ENCODE measurements at places on chromosomes 3 and 15. TPM values are rescaled to one million over a fixed set of nuclear protein-coding genes. Genes with fewer than 3 reads are reported as not detected.

The CYP1A1 gene
- total RNA-seq: 0.58 TPM

GRCh38 chr15:20272422-20273184 is 269.0 kb downstream of the GOLGA6L6 start:
- H3K27ac ChIP-seq: no peak overlapping the region
- H3K27me3 ChIP-seq: peaks cover 10% of the 10 kb centered on the region
- no peak for DNase-seq
- no peaks in the 10 kb centered on the region for H3K36me3 ChIP-seq

GRCh38 chr3:159987291-159987711 is 1.3 kb upstream of the IL12A start:
- H3K36me3 ChIP-seq: no peaks in the 10 kb centered on the region
- DNase-seq: no peak
- no peaks in the 10 kb centered on the region for H3K27me3 ChIP-seq
- no peak overlapping the region for H3K4me3 ChIP-seq
- no peaks in the 10 kb centered on the region for H3K4me1 ChIP-seq
- no peak overlapping the region for H3K27ac ChIP-seq

- peaks cover 41% of the 10 kb centered on the region for H3K4me1 ChIP-seq
- H3K4me3 ChIP-seq: no peak overlapping the region
- no peaks in the 10 kb centered on the region for H3K27me3 ChIP-seq
- DNase-seq: peak; percentile 70
- peak overlapping the region; percentile 88 for H3K27ac ChIP-seq
- H3K36me3 ChIP-seq: no peaks in the 10 kb centered on the region
Measured at GRCh38 chr15:45454814-45455213, 67.7 kb downstream of the SLC30A4 start.

- H3K27me3 ChIP-seq: no peaks in the 10 kb centered on the region
- no peak for DNase-seq
- no peaks in the 10 kb centered on the region for H3K36me3 ChIP-seq
- no peaks in the 10 kb centered on the region for H3K4me1 ChIP-seq
- H3K4me3 ChIP-seq: no peak overlapping the region
Measured at GRCh38 chr3:87045473-87045872, 54.5 kb upstream of the VGLL3 start.

The ALDH1A2 gene
- 0.45 TPM for total RNA-seq

GRCh38 chr3:64229903-64230302 is 4.6 kb upstream of the PRICKLE2 start:
- no peak overlapping the region for H3K4me3 ChIP-seq
- no peak overlapping the region for H3K27ac ChIP-seq
- no peak for DNase-seq
- H3K27me3 ChIP-seq: no peaks in the 10 kb centered on the region
- H3K4me1 ChIP-seq: peaks cover 30% of the 10 kb centered on the region
- no peaks in the 10 kb centered on the region for H3K36me3 ChIP-seq

DNA sequence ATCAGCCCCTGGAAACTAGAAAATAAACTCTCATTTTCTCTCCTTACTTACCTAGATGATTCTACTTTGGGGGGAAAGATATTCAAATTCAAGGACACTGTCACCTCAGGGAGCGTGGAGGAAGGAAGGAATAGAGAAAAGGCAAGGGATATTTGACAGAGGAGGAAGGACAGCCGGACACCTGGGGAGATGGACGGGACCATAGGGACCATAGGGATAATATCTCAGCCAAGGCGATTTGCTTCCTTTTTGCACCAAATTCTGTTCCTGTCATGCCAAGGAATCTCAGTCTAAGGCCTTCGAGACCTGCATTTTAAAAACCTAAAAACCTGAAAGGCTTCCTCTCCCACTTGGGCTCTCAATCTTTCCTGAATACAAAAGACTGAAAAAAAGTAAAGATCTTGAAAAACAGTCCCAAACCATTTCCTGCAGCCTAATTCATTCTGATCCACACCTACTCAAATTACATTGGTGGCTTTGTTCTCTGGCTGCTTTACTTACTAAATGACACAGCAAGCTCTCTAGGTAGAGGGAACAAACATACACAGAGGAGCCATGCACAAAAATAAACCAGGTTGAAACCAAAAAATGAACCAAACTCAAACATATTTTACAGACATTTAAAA is 73.9 kb upstream of the SLC24A5 start:
- no peaks in the 10 kb centered on the region for H3K27me3 ChIP-seq
- no peak for DNase-seq
- no peak overlapping the region for H3K4me3 ChIP-seq

The MOBP gene
- not detected for total RNA-seq

- H3K4me1 ChIP-seq: no peaks in the 10 kb centered on the region
- no peak overlapping the region for H3K4me3 ChIP-seq
- H3K27ac ChIP-seq: no peak overlapping the region
- H3K36me3 ChIP-seq: no peaks in the 10 kb centered on the region
Measured at GRCh38 chr3:131072845-131073244, 46.2 kb downstream of the NEK11 start.

- H3K4me1 ChIP-seq: peaks cover 12% of the 10 kb centered on the region
- no peak for DNase-seq
- no peak overlapping the region for H3K4me3 ChIP-seq
- H3K27me3 ChIP-seq: peaks cover 44% of the 10 kb centered on the region
Measured at GRCh38 chr15:68561171-68561900, 17.5 kb upstream of the CORO2B start.

DNA sequence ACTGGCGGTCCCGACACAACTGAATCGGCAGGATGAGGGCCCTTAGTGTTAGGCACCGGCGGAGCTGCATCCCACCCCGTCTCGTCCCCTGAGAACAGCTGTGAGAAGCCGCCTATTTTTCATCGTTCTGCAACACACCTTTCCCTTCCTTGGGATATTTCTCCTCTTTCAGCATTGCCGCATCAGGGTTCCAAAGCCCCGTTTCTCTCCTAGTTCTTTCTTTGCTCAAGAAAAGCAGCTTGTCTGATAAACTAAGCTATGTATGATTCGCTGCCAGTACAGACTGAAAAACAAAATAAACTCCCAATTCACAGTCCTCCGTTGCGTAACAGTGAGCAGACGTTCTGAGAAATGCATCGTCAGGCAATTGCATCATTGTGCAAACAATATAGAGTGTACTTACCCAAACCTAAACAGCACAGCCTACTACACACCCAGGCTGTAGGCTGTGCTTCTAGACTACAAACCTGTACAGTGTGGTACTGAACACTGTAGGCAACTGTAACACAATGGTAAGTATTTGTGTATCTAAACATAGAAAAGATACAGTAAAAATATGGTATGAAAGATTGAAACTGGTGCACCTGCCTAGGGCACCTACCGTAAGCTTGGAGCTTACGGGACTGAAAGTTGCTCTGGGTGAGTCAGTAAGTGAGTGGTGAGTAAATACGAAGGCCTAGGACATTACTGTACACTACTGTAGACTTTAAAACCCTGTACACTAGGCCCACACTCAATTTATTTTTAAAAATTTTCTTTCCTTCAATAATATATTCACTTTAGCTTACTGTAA is 8.9 kb upstream of the ADAMTS17 start:
- H3K27me3 ChIP-seq: no peaks in the 10 kb centered on the region
- DNase-seq: peak; percentile 49
- peak overlapping the region; percentile 69 for H3K4me3 ChIP-seq
- peak overlapping the region; percentile 98 for H3K27ac ChIP-seq

DNA sequence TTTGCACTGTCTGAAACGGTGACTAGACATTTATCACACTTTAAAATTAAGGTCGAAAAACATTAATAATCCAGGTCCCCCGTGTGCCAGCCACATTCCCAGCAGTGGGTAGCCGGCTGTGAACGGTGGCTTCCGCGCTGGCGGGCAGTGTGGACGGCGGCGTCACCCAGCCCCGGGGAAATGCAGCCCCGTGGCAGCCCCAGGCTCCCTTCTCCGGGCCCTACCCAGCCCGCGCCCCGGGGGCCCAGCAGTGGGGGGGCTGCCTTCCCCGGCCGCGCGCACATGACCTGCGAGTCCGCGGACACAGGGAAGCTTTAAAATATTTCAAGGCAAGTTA is 25.3 kb downstream of the GABRA5 start:
- DNase-seq: no peak
- H3K36me3 ChIP-seq: no peaks in the 10 kb centered on the region
- H3K27me3 ChIP-seq: no peaks in the 10 kb centered on the region
- H3K4me1 ChIP-seq: no peaks in the 10 kb centered on the region
- H3K4me3 ChIP-seq: no peak overlapping the region
- no peak overlapping the region for H3K27ac ChIP-seq

DNA sequence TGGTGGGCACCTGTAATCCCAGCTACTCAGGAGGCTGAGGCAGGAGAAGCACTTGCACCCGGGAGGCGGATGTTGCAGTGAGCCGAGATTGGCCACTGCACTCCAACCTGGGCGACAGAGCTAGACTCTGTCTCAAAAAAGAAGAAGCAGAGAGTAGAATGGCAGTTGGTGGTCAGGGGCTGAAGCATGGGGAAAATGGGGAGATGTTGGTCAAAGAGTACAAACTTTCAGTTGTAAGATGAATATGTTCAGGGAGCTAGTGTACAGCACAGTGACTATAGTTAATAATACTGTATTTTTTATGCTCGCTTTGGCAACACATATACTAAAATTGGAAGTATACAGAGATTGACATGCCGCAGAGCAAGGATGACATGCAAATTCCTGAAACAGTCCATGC is 41.5 kb downstream of the PCNP start:
- H3K27me3 ChIP-seq: no peaks in the 10 kb centered on the region
- no peak overlapping the region for H3K27ac ChIP-seq
- no peaks in the 10 kb centered on the region for H3K36me3 ChIP-seq
- no peaks in the 10 kb centered on the region for H3K4me1 ChIP-seq

DNA sequence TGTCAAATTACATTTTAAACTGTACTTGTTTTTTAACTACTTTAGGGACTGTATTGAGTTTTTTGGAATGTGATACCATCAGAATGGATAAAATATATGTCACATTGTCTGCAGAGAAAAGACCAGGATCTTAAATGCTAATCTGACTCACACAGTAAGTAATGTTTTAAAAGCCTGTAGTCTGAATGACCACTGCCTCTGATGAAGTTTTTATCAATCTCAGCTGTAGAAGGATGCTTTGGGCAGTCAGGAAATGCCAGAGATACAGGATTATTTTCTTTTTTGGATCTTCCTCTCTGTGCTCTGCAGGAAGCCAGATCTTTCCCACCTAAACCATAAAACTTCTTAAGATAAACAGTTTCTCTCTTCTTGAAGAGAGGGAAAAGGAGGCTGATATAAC is 73.1 kb upstream of the PRTG start:
- H3K27me3 ChIP-seq: no peaks in the 10 kb centered on the region
- no peak for DNase-seq
- no peak overlapping the region for H3K4me3 ChIP-seq
- H3K27ac ChIP-seq: no peak overlapping the region

GRCh38 chr3:159250961-159251360 is 449.1 kb downstream of the MFSD1 start:
- no peak overlapping the region for H3K4me3 ChIP-seq
- no peaks in the 10 kb centered on the region for H3K36me3 ChIP-seq
- H3K27me3 ChIP-seq: no peaks in the 10 kb centered on the region
- H3K4me1 ChIP-seq: no peaks in the 10 kb centered on the region
- DNase-seq: no peak

GRCh38 chr3:12369598-12369997 is 80.7 kb downstream of the PPARG start:
- H3K27me3 ChIP-seq: no peaks in the 10 kb centered on the region
- H3K4me1 ChIP-seq: no peaks in the 10 kb centered on the region
- DNase-seq: no peak

- no peak overlapping the region for H3K27ac ChIP-seq
- no peak for DNase-seq
- peak overlapping the region; percentile 52 for H3K4me3 ChIP-seq
- H3K27me3 ChIP-seq: peaks cover 74% of the 10 kb centered on the region
Measured at GRCh38 chr15:45113380-45113990, 487 bp downstream of the DUOX2 start.

DNA sequence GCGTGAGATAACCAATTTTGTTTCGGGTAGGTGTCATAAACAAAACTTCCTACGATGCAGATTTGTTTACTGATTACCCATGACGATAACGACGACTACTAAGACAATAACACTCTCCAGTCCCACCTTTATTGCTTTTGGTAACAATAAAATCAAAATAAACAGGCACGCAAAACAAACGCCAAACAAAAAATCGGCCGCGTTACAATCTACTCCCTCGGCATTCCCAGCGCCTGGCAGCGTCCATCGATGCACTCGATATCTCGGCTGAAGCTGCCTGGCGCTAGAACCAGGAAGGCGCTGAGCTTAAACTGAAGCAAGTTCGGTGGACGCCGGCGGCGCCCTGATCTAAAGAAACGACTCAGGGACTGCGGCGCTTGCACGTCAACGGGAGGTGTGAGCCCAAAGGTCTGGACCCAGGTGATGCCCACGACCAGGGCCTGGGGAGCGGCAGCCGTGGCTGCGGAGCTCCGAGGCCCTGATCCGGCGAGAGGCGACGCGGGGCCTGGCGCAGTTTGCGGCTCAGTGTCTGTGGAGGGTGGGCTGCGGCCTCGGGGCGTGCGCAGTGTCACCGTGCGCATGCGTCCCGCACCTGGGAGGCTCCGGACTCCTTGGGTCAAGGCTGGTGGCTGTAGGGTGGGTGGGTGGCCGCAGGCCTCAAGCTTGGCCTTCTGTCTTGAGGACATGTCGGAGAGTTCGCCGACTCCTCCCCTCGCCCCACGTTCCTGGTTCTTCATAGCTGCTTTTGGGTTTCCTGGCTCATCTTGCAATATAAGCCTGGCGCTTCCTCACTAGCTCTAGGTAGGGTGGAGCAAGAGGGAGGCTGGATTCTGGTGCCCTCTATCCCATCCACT is at the start of gene RSRC1:
RSRC1 (plus strand) TSS at position 286 of the 854 bp plus-strand sequence. CDS start 12,016 bp downstream, outside the sequence.
- H3K4me1 ChIP-seq: peaks cover 29% of the 10 kb centered on the region
- H3K27ac ChIP-seq: peak within 1 kb of the TSS; percentile 80
- peak within 1 kb of the TSS; percentile 90 for H3K4me3 ChIP-seq
- peaks cover 44% of the 10 kb centered on the region for H3K27me3 ChIP-seq
- H3K36me3 ChIP-seq: no peaks in the 10 kb centered on the region

- H3K27ac ChIP-seq: peak overlapping the region; percentile 99
- H3K4me1 ChIP-seq: peaks cover 52% of the 10 kb centered on the region
- H3K4me3 ChIP-seq: peak overlapping the region; percentile 69
- H3K27me3 ChIP-seq: no peaks in the 10 kb centered on the region
- no peaks in the 10 kb centered on the region for H3K36me3 ChIP-seq
Measured at GRCh38 chr15:45586601-45587094, 531 bp upstream of the BLOC1S6 start.

DNA sequence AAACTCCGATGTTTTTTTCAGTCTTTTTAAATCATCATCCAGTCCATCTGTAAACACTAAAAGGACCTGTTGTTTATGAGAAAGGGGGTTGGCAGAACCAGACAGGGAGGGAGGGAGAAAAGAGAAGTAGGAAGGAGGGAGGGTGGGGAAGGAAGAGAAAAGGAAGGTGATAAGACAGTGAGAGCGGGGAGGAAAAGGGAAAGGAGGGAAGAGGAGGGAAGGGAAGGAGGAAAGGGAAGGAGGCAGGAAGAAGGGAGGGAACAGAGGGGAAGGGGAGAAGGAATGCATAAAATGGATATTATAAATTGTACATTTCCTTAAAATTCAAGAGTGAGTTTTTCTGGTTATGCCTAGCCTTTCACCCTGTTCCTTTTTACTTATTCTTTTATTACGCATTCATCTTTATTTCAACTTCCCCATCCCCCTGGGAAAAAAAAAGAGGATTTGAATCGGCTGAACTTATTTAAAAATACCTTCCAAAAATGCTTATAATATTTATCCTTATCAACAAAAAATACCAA is 50.1 kb upstream of the CAPN7 start:
- no peaks in the 10 kb centered on the region for H3K4me1 ChIP-seq
- DNase-seq: no peak
- no peak overlapping the region for H3K27ac ChIP-seq
- H3K27me3 ChIP-seq: peaks cover 43% of the 10 kb centered on the region
- H3K36me3 ChIP-seq: no peaks in the 10 kb centered on the region

Data from stomach (tissue), 19 donors.